ENCODE measurements at places on chromosomes 16 and 17. TPM values are rescaled to one million over a fixed set of nuclear protein-coding genes. Genes with fewer than 3 reads are reported as not detected.

The KRT28 gene
- not detected for total RNA-seq

The NXN gene
- 115 TPM for total RNA-seq

The DDX42 gene
- total RNA-seq: 28.5 TPM

The TSNAXIP1 gene
- total RNA-seq: not detected

The TBX2 gene
- total RNA-seq: 0.38 TPM

The SULT1A2 gene
- 0.23 TPM for total RNA-seq

The ABCC6 gene
- total RNA-seq: not detected

The KATNIP gene
- total RNA-seq: 7.2 TPM

The HOXB7 gene
- total RNA-seq: 0.16 TPM

The MT1G gene
- total RNA-seq: 14.0 TPM

The OTOP3 gene
- total RNA-seq: 0.08 TPM

The CD300LB gene
- not detected for total RNA-seq

The RPL13 gene
- total RNA-seq: 7,976 TPM

The FOXN1 gene
- 0.04 TPM for total RNA-seq

The SLC13A2 gene
- not detected for total RNA-seq

The KCNH6 gene
- not detected for total RNA-seq

The CCL8 gene
- total RNA-seq: not detected

The GPRC5C gene
- 9.1 TPM for total RNA-seq

The SOX8 gene
- total RNA-seq: not detected

The ZNF652 gene
- 6.0 TPM for total RNA-seq

The MEOX1 gene
- total RNA-seq: not detected

The RASL10B gene
- total RNA-seq: 0.11 TPM

The KCNJ18 gene
- total RNA-seq: not detected

The MYO15A gene
- 1.6 TPM for total RNA-seq

The GLTPD2 gene
- not detected for total RNA-seq

The KCTD11 gene
- 6.0 TPM for total RNA-seq

The OR3A3 gene
- not detected for total RNA-seq

The SDR42E1 gene
- total RNA-seq: 10.1 TPM

The TP53TG3C gene
- total RNA-seq: not detected

The RRAD gene
- 2.8 TPM for total RNA-seq

The CHST5 gene
- not detected for total RNA-seq

The FAM171A2 gene
- 3.4 TPM for total RNA-seq

The KRT27 gene
- not detected for total RNA-seq

The CWC25 gene
- 10.7 TPM for total RNA-seq

The ENPP7 gene
- not detected for total RNA-seq

The C1QTNF1 gene
- total RNA-seq: 73.3 TPM

The PGAP6 gene
- total RNA-seq: 25.7 TPM

The OR4D1 gene
- total RNA-seq: not detected

The NPW gene
- total RNA-seq: 0.68 TPM

The HCRT gene
- total RNA-seq: not detected

The GRIN2A gene
- not detected for total RNA-seq

The ALDH3A1 gene
- total RNA-seq: 1.6 TPM

The TMC8 gene
- total RNA-seq: not detected

The PHF12 gene
- total RNA-seq: 14.0 TPM

The MT3 gene
- total RNA-seq: not detected

The CRYBA1 gene
- total RNA-seq: not detected

The SPATA32 gene
- total RNA-seq: not detected

The TNS4 gene
- 305 TPM for total RNA-seq

The TMEM235 gene
- not detected for total RNA-seq

The CSH2 gene
- not detected for total RNA-seq

The SLC47A1 gene
- total RNA-seq: 1.3 TPM

The TNFRSF13B gene
- not detected for total RNA-seq

The HEATR9 gene
- not detected for total RNA-seq

The CACNG5 gene
- total RNA-seq: not detected
